ENCODE measurements at places on chromosomes 1 and 21.
A peak's percentile ranks its signal among the peaks of the same experiment; 100 is the strongest.

- no peak for DNase-seq
Measured at GRCh38 chr1:55650444-55650843, 435.3 kb upstream of the USP24 start.

- DNase-seq, result no peak
Measured at GRCh38 chr21:35116777-35117176, 67.7 kb upstream of the RUNX1 start.

- no peak for DNase-seq
Measured at GRCh38 chr1:200894712-200895442, at the start of gene INAVA. Gene INAVA (plus strand): TSS chr1:200894900. CDS start chr1:200898401, 3,501 bp downstream.

DNA sequence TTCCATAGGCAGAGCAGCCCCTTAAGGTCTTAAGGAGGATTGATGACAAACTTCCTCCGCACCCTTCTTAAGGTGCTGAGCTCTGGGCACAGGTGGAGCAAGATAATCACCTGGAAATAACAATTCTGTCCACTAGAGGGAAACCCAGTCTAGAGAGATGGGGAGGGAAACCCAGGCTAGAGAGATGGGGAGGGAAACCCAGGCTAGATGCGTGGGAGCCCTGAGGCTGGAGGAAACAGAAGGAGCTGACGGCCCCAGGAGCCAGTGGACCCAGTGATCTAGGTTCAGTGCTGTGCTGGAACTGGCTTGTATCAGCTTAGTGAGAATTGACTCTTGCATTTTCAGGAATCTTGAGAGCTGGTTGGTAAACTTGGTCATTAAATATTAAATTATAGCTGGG lies 17.8 kb upstream of the MYCL start:
- DNase-seq, result peak; percentile 15

DNA sequence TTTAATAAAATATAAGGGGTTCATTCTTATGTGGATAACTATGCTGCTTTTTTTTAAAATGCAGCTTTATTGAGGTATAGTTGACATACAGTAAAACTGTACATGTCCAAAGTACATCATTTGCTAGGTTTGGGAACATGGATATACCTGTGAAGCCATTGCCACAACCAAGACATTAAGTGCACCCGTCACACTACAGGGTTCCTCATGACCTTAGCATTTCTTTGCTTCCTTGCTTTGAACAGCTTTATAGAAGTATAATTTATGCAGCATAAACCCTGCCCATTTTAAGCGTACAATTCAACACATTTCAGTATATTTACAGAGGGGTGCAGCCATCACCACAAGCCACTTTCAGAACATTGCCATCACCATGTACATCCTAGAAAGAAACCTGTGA lies 26.3 kb downstream of the FHAD1 start:
- no peak for DNase-seq

- no peak for DNase-seq
Measured at GRCh38 chr1:36658838-36659237, 176.1 kb upstream of the CSF3R start.

DNA sequence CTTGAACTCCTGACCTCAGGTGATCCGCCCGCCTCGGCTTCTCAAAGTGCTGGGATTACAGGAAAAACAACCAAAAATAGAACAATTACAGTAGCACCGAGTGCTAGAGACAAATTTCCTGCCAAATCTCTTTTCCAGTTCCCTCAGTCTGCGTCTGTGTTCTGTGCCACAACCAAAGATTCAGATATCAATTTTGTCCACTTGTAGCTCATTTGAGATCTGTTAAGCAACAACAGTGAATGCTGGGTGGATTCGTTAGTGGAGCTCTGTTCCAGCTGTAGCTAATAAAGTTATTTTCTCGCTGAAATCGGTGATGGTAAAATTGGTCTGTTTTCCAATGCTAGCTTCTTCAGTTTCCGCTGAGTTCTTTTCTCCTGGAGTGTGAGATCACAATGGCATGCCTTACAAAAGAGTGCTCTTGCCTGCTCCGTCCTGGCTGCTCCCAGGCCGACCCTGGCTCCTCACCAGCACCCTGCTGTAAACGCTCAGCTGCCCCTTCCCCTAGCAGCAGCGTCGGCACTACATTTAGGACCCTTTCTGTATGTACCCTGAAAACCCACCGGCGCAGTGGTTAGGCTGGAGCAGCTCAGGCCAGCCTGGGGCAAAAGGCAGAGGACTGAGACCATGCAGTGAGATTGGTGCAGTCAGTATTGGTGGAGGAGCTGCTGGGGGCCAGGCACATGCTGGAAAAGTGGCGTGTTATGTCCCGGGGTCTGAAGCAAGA lies 395.4 kb downstream of the KIF26B start:
- no peak for DNase-seq

DNA sequence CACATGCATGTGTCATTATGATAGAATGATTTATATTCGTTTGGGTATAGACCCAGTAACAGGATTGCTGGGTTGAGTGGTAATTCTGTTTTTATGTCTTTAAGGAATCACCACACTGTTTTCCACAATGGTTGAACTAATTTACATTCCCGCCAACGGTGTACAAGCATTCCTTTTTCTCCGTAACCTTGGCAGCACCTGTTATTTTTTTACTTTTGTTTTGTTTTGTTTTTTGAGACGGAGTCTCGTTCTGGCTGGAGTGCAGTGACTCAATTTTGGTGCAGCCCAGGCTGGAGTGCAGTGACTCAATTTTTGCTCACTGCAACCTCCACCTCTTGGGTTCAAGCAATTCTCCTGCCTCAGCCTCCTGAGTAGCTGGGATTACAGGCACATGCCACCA lies 8.5 kb upstream of the S100B start:
- no peak for DNase-seq

DNA sequence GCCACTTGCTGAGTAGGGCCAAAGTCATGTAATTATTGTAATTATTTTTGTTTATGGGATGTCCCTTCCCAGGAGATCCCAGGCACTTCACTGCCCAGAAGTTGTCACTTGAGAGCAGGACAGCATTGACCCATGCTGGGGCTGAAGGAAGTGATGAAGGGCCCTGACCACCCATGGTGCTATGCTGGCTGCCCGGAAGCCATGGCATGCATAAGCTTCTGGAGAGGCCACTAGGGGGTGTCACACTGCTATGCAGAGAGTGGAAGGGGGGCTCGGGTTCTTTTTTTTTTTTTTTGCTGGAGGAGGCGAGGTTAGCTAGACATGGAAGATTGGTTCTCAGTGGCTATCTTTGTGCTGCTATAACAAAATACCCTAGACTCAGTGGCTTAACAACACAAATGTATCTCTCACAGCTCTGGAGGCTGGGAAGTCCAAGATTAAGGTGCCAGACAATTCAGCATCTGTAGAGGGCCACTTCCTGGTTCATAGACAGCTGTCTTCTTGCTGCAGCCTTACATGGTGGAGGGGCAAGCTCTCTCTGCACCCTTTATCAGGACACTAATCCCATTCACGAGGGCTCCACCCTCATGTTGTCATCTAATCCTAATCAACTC lies 84.9 kb downstream of the CNIH3 start:
- no peak for DNase-seq

DNA sequence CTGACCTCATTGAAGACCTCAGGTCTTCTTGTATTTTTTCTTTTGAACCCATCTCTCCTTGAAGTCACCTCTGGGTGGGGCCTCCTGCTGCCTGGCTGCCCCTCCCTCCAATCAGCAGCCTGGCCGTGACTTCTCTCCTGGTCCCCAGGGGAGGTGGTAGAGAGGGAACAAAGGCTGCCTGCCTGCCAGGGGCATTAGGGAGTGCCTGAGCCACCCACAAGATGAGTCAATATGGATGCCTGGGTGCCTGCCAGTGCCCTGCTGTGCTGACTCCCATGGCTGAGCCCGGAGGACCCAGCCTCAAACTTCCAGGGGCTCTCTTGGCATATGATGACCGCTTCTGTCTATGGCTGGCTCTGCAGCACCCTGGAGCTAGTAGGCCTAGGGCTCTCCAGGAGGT lies 5.3 kb upstream of the CDCP2 start:
- DNase-seq, result no peak

GRCh38 chr1:59375321-59376220 lies 78.7 kb downstream of the FGGY start:
- DNase-seq, result peak; percentile 89

GRCh38 chr21:26148840-26149354 lies 21.7 kb downstream of the APP start:
- no peak for DNase-seq
